ENCODE measurements at places on chromosomes 16 and 17.

DNA sequence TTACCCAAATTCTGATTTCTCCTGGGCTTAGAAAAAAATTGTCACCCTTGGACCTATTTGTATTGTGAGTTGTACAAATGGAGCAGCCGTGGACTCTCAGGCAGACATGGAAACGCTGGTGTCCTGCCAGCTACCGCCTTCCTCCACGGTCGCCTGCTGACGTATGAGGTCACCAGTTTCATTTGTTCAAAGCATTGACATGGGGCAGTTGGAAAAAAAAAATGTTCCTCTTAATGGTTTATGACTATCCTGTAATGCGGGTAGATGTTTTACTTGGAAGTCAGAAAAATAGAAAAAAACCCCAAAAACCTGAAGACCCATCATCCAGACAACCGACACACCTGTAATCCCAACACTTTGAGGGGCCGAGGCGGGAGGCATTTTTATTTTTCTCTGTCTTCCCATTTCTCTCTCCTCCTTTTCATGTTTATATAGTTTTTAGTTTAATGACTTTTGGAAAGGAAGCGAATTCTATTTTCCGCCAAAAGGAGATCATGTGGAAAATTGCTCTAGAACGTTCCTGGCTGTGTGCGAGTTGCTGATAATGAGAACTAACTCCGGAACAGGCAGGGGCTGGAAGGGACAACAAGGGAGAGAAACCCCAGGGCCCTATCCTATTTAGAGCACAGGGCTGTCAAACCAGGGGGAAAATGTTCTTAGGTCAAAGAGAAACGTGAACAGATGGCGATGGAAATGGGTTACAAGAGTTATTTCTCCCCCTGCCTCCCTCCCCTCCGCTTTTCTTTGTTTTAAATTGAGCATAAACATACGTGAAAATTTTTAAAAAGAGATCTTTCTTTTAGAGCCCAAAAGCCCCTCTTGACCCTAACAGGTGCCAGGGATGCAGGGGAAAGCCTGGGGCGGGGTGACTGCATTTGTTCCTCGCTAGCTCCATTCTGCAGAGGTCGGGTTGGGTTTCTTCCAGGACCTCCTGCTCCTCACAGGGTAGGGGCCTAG is 13.7 kb downstream of the DNAH17 start:
- DNase-seq, result no peak

DNA sequence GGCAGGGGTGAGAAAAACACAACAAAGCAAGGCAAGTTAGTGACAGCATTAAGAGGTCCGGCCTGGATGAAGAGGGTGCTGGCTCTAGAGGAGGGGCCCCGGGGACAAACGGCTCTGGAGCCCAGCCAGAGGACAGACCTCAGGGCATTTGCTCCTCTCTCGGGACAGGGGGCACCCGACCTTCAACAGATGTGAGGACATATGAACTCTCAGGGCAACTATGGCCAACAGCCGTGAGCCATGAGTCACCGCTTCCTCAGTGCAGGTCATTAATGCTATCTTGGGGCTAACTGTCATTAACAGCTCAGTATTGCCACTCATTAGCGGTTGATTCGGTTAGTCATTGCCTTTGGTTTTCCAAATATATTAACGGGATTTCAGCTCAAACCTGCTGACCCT is 9.7 kb upstream of the ARL5C start:
- DNase-seq, result no peak

- DNase-seq, result peak; percentile 53
Observed at GRCh38 chr17:32127158-32127897, 15.0 kb upstream of the RHOT1 start.

DNA sequence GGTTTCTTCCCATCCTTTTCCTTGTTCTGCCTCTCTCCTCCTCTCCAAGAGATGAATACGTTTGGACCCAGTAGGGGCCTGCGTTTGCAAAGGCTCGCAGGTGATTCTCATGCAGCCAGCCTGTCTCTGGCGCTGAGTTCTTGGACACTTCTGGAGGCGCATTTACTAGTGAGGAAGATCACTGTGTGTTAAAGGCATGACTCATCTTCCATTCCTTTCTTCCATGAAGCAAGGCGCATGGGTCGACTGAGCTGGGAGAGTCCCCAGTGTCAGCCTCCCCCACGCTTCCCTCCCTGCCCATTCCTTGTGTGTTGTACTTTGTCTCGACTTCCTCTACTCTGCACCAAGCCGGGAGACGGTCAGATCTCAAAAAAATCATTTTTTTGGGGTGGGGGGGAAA is 159.9 kb upstream of the EEF2KMT start:
- no peak for DNase-seq

GRCh38 chr16:86195863-86196630 is 297.1 kb downstream of the IRF8 start:
- no peak for DNase-seq

GRCh38 chr16:28293601-28293960 is 1.3 kb downstream of the SBK1 start:
- DNase-seq, result no peak

- peak; percentile 50 for DNase-seq
Observed at GRCh38 chr17:81821603-81822311, 11.3 kb downstream of the MCRIP1 start.

DNA sequence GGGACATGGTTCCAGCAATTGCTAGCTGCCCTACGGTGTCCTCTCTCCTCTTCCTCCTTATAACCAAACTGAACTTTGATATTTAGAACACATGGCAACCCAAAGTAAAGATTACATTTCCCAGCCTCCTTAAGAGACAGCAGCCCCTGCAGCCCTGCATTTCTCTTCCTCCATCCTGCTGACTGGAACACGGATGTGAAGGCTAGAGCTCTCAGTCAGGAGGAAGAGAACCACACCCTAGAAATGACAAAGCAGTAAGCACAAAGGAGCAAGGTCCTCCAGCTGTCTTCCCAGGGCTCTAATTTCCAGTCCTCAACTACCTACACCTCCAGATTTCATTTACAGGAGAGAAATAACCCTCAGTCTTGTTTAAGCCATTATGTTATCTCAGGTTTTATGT is 10.9 kb downstream of the DYNC1LI2 start:
- DNase-seq, result no peak

GRCh38 chr17:80117491-80118401 is 16.4 kb downstream of the GAA start:
- DNase-seq, result no peak

DNA sequence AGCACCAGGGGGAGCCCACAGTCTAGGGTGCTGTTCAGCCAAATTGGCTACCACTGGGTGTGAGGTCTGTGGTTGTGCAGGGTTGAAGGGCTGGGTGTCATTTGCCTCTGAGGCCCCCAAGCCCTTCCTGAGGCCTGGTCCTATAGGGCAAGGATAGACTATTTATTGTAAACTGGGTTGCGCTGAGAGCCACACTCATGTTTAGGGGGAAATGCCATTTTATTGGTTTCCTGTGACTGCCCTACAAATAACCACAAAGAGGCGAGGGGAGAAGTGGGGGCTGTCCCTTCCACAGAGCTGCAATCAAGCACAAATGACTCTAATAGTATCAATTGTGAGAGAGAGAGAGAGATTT is 3.6 kb upstream of the ZCCHC14 start:
- DNase-seq, result no peak

All from anterior cingulate cortex (tissue), 58 donors.